ENCODE measurements at places on chromosomes 6 and 20. TPM values are rescaled to one million over a fixed set of nuclear protein-coding genes. Genes with fewer than 3 reads are reported as not detected.

CTAGE9 gene
- not detected for total RNA-seq

SLC32A1 gene
- not detected for total RNA-seq

COQ3 gene
- total RNA-seq, result 13.1 TPM

GRIK2 gene
- total RNA-seq, result 0.25 TPM

Measured in uterine smooth muscle cell (primary cell).